Activated CD8-positive, alpha-beta memory T cell treated with anti-CD3 and anti-CD28 coated beads for 1 hour (primary cell): ENCODE measurements at places on chromosomes 3 and 15.

DNA sequence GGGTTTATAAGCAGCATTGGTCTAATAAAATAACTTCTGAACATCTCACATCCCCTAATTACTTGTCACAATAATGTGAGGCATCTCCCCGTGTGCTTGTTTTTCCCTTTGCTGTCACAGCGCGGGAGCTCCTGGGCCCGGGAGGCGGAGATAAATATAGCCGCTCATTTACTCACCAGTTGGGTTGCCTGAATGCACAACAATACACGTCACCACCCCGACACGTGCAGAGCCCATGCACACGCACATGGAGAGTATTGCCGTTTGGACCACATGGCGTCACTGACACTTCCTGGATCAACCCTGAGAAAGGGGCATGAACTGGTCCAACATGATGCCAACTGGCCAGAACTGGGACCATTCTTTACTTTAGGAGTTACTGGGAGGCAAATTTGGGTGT is 76.2 kb downstream of the MRPL46 start:
- no peak for DNase-seq

GRCh38 chr15:31266712-31267111 is 59.9 kb upstream of the KLF13 start:
- DNase-seq = no peak

- no peak for DNase-seq
Measured at GRCh38 chr3:159157275-159157674, 355.4 kb downstream of the MFSD1 start.

DNA sequence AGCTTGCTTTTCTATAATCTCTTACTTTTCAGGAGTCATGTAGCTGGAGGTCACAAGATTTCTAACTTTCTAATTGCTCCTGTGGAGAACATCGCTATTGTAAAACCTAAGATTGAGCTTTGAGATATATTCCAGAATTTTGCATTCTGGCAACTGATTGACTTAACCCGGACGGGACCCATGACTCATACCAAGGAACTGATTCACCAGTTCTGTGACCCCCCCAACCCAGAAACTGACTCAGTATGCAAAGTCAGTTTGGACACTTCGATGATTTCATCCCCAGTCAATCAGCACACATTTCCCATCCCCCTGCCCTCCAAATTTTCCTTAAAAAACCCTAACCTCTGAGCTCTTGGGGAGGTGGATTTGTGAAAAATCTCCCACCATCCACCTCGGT is 396.5 kb upstream of the GBE1 start:
- no peak for DNase-seq

DNA sequence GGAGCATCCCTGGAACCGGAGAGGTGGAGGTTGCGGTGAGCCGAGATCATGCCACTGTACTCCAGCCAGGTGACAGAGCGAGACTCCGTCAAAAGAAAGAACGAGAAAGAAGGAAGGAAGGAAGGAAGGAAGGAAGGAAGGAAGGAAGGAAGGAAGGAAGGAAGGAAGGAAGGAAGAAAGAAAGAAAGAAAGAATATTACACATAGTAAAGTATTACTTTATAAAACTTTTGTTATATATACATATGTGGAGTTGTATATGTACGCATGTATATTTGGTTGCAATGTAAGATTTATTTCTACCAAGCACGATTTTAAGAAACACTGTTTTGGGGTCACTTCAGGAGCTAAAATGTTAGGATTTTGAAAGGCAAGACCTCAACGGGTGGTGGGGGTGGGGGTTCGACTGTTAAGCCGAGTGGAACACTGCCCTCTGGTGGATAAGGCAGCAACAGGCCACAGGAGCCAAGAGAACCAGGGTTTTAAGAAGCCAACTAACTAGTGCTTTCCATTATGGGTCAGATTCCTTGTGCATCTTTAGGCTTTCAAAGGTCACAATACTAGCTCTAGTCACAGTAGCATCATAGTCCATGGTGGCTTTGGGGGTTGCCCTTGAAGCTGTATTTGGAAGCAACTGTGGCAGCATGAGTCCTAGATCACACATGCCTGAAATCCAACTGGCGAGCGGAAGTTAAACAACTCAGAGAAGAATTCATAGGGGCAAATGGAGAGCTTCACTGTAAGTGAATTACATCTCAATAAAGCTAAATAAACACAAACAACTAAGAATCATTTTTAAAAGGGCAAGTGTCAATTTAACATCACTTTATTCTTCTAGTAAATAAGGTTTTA is 22.5 kb downstream of the GLB1 start:
- peak; percentile 28 for DNase-seq

GRCh38 chr3:123733341-123733740 is 148.5 kb upstream of the HACD2 start:
- DNase-seq = no peak

DNA sequence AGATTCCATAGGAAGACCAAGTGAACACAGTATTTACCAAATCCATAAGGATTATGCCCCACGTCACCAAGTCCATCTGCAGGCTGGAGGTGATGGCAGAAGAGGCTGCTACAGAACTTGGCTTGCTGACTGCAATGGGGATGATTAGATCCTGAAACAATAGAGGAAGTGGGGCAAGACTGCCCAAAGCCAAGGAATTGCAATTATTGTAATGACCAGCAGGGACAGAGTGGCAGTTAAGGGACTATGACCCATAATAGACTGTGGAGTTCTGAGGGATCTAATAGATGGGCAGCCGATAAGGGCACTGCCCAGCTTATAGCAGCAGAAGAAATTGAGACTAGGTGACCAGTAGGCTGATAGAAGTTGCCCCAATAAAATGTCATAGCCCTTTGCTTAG is 108.4 kb downstream of the MINAR1 start:
- no peak for DNase-seq

GRCh38 chr3:184180165-184180564 is 5.5 kb downstream of the AP2M1 start:
- DNase-seq = no peak

GRCh38 chr3:132703733-132704132 is 18.5 kb downstream of the NPHP3 start:
- no peak for DNase-seq

- DNase-seq = no peak
Measured at GRCh38 chr3:160804762-160805161, 48.7 kb downstream of the PPM1L start.

- DNase-seq = no peak
Measured at GRCh38 chr15:65740148-65740547, 51.9 kb downstream of the DENND4A start.

DNA sequence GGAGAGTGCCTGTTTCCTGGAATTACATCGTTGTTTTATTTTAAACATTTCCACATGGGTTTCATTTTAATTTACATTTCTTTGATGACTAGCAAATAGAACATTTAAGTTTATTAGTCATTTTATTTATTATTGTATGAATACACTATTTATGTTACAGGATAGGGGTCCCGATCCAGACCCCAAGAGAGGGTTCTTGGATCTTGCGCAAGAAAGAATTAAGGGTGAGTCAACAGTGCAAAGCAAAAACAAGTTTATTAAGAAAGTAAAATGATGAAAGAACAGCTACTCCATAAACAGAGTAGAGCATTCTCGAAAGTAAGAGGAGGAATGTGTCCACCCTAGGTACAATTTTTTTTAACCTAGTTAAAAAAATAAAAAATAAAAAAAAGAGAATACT is 539.5 kb downstream of the NAALADL2 start:
- DNase-seq = no peak

DNA sequence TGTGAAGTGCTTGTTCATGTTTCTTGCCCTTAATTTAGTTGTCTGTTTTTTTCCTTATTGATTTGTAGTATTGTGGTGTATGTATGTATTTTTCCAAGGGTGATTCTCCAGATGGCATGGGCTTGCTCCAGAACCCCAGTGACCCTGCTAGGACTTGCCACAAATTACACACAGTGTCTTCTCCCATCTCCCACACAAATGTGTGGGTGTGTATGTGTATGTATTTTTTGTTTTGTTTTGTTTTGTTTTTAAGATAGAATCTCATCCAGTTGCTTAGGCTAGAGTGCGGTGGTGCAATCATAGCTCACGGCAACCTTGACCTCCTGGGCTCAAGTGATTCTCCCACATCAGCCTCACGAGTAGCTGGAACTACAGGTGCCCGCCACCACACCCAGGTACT is 36.2 kb upstream of the ARID3B start:
- no peak for DNase-seq

DNA sequence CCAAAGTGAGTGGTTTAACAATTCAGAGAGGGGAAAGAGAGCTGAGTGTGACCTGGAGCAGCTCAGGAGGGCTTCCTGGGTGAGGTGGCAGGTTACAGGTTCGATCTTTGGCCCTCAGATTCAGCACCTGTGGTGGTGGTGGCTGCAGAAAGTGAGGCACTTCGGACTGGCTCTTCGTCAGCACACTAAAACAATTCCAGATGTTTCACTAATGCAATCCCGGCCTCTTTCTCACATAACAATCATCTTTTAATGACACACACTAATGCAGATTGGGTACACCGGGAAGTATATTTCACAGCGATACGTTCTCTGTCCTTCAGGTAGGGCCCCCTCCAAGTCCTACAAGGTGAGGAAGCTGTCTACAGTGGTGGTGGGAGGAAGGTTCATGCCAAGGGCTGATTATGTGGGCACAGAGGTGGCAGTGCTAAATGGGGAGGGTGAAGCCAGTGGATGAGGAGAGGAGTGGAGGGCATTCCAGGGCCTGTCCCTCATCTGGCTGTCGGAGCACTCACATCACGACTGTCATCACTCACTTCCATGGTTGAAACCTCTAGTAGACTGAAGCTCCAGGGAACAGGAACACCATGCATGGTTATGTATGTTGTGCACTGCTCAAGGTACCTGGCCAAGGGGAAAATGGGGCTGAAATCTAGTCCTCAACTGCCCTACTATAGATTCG is 171.1 kb downstream of the RAB11A start:
- no peak for DNase-seq

DNA sequence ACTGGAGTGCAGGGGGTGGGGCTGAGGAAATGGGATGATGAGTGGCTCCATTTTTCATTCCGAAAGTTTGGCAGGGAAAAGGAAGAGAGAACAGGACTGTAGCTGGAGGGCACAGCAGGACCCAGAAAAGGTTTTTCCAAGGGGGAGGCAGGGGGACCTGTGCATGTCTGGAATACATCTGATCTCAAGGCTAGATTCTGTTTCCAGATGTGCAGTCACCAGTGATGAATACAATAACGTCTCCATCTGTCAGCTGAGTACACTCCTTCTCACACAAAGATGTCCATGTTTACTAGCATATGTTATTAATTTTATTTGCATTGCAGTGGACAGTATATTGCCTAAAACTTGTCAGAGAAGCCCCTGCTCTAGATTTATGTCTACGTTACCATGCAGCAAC is 39.9 kb upstream of the PRTG start:
- DNase-seq = no peak

DNA sequence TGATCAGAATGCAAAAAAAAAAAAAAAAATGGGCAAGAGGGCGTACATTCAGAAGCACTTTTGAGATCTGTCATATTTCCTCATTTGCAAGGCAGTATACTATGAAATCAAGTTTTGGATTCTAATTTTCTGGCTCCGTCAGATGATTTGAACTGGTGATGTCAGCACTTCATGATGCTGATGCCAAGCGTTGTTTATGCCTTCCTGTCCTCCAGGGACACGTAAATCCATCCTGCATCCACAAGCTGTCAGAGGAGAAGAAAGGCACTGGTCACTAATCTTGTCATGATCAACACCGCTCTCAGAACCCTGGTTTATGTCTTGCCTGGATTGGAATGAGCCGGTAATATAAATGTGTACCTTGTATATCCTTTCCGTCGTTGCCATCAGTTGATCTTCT is 152.1 kb upstream of the EPHA3 start:
- DNase-seq = no peak

DNA sequence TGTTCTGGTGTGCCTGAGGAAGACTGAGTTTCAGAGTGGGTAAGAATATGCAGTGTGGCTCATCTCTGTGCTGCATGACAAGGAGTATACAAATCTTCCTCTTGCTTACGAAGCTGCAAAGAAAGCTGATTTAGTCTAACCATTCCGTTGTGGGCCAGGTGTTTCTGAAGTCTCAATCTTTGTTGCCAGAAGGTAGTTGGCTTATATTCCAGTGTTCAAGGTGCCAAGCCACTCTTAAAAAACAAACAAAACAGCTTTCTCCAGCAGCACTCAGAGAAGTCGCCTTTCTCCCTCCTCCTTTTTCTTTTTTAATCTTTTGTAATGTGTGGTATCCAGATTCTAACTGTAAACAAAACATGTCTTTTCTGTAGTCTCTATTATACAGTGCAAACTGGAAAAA is 872.4 kb downstream of the NAALADL2 start:
- no peak for DNase-seq

- no peak for DNase-seq
Measured at GRCh38 chr3:76096836-76097588, 311.7 kb upstream of the ZNF717 start.

DNA sequence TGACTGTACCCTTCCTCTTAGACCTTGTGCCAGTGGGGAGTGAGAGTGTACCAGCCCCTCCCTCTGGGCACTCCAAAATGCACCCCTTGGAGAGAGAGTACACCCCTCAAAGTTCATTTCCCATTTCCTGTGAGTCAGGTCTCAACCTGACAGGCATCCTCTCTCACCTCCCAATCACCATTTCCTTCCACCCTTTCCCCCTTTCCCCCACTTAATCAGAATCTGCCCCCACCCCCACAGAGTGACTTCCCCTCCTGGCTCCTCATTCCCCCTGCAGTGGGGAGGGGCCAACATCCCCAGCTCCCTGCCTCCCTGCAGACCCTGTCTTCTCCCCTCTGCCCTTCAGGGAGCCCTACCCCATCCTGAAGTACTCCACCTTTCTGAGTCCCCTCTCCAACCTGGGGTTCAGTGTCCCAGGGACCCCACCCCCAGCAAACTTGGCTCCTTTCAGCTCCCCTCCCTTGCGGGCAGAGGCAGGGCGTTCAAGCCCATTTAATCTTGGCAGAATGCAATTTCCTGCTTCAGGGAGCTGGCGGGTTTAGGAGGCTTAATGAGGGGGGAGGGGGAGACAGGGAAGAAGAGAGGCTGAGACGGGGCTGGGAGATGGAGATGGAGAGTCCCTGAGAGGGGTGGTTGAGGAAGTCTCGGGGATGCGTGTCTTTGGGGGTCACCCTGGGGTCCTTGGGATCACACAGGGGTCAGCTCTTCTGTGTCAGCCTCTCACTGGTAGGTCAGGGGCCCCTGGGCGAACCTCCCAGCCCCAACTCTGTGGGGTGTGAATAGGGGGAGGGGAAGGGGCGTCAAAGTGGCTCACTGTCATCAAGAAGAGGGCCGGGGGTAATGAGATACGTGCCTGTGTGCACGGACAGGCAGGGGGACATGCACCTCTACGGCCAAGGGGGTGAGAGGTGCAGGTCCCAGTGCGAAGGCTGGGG is 16.6 kb upstream of the SEMA3F start:
- DNase-seq = no peak

GRCh38 chr3:171005648-171006047 is 20.9 kb downstream of the SLC2A2 start:
- DNase-seq = no peak

GRCh38 chr3:168806871-168807270 is 711.1 kb upstream of the GOLIM4 start:
- no peak for DNase-seq

- DNase-seq = no peak
Measured at GRCh38 chr15:64351265-64351664, 4.7 kb downstream of the CSNK1G1 start.

- no peak for DNase-seq
Measured at GRCh38 chr3:67937498-67938118, 283.2 kb upstream of the SUCLG2 start.
